ENCODE measurements at places on chromosomes 12 and 14.

DNA sequence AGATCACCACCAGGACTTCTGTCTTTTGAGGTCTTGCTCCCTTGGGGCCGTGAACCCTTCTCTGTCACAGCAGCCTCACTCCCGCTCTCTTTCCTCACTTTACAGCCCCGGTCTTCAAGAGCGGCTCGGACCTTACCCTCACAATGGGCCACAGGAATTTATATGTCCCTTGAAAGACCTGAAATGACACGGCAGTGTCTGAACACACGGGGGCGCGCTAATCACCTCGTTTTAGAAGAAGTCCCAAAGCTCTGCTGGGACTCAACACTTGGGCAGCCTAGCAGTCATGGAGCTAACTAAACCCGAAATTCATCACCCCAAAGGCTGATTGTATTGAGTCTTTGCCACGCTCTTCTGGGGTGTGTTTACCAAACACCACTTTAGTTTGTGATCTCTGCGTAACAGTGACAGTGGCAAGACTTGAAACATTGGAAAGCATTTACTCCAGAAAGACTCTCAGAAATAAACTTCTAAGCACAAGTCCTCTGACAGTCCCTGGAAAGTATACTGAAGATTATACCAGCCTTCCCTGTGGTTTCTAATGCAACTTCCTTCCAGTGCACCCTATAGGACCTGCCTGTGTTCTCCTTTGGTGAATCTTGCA, 29.0 kb downstream of the SERPINA11 start:
- DNase-seq = peak; percentile 55

GRCh38 chr14:56221382-56222128, 103.3 kb downstream of the PELI2 start:
- no peak for DNase-seq

DNA sequence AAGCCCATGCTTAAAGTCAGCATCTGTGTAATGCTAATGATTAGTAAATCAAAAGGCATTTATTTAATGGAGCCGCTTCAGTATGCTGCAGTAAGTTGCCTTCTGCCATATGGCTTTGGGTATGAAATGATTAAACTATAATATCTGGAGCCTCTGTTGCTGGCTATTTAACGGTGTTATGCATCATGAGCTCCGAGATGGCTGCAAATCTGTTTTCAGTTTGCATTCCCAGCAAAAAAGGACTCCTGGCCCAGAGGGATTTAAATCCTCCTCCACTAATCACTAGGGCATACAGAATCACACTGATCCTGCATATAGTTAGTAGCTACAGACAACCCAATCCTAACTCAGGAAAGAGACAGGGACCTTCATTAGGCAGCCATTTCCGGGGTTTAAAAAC, 171.5 kb upstream of the EEA1 start:
- no peak for DNase-seq

DNA sequence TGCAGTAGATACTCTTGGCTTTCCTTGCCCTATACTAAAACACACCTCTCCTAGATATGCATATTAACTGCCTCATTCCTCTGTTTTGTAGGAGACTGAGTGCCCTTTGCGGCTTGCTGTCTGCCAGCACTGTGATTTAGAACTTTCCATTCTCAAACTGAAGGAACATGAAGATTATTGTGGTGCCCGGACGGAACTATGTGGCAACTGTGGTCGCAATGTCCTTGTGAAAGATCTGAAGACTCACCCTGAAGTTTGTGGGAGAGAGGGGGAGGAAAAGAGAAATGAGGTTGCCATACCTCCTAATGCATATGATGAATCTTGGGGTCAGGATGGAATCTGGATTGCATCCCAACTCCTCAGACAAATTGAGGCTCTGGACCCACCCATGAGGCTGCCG, 15.4 kb downstream of the TRAFD1 start:
- no peak for DNase-seq

DNA sequence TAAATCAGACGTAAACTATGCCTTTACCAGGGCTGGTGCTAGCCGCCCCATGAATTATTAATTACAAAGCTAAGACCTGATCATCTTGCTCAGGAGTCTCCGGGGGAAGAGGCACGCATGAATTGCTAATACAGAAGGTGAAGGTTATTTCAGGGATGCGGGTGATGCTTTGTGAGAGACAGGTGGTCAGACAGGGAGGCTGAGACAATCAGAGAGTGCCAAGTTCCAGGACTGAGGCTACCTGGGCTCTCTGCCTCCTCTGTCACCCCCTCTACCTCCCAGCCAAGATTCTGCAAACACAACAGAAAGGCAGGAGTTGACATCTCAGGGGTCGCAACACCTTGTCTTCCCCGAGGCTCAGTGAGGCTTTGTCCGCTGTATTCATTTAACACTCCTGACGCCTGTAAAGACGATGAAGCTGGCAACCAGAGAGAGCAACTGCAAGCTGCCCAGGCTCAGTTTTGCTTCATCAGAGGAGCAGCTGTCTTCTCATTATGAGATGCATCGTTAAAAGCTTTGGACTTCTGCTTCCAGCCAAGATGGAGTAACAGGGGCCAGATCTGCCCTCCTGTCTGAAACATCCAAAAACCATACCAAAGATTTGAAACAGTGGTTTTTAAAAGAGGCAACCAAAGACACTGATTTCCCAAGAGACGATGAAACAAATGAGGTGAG, 46.6 kb downstream of the PRIMA1 start:
- no peak for DNase-seq

- DNase-seq = no peak
Observed at GRCh38 chr14:26621364-26621763, 23.5 kb upstream of the NOVA1 start.

GRCh38 chr12:88579601-88580050, 645 bp downstream of the KITLG start:
- DNase-seq = no peak

GRCh38 chr14:104827177-104828055, 26.5 kb downstream of the ZBTB42 start:
- peak; percentile 43 for DNase-seq

- DNase-seq = no peak
Observed at GRCh38 chr12:55938826-55939501, 8.0 kb downstream of the DGKA start.

DNA sequence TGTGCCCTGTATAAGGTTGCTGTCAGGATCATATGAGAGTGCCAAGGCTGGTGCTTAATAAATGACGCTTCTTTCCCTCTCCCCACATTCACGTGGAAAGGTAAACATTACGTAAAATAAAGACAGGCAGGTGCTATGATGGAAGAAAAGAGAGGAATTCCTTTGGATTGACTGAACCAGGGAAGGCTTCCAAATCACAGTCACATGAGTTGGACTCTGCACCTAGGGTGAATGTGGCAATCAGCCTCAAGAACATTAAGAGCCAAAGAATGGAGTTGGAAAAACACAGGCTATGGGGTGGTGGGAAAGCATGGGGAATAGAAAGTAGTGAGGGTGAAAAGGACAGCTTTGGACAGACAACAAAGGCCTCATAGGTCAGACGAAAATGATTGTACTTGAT, 473.1 kb downstream of the VRK1 start:
- no peak for DNase-seq

DNA sequence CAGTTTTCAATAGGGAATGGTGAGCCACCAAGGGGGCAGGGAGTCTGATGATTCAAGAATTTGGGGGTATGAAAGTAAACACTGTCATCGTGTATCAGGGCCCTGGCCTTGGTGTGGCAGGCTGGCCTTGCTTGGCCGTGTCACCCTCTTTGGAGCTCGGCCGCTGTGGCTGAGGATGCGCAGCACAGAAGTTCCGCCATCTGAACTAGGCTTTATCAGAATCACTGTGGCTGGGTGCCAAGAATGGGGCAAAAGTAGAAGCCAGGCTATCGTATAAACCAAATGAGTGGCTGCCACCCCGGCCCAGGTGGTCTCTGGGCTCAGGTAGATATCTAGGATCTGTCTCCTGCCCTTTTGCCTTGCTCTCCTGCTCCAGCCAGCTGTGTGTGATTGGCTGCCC, 137.4 kb downstream of the PAPOLA start:
- no peak for DNase-seq

- DNase-seq = no peak
Observed at GRCh38 chr12:94039914-94040313, 108.5 kb upstream of the PLXNC1 start.

DNA sequence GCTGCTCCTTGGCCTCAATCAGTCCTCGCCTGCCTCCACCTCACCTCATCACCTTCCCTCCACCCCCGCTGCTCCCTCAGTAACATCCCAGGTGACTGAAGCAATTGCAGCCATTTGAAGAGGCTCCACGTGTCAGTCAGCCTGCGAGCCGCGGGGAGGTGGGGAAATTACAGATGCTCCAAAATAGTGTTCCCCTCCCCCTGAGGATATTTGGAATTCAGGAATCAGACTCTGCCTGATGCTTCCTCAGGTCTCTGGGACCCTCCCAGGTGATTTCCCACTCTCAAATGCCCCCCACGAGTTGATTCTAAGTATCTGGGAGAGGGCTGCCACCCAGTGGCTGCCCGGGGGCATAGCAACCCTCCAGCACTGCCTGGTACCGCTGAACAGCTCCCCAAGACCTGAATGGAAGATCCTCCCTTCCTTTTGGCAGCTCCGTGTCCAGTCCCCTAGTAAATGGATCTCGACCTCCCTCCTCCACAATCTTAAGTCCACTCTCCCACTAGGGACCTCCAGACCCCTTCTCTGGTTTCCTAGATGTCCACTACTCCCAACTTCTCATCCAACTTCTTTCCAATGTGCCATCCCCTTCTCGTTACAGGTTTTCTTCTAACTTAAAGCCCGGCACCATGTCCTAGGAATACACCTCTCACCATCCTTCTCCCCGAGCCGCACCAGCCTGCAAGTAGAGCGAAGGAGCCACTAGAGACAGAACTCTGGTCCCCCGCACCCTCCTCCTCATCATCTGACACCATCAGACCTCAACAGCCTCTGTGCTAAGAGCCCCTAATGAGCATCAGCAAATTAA, 1.4 kb upstream of the ASIC1 start:
- peak; percentile 64 for DNase-seq

Data from activated CD4-positive, alpha-beta T cell treated with anti-CD3 and anti-CD28 coated beads, Interleukin-2, amount 50 U/mL, for 16 hours (primary cell).